ENCODE measurements at places on chromosomes 6 and 20. TPM values are rescaled to one million over a fixed set of nuclear protein-coding genes. Genes with fewer than 3 reads are reported as not detected.

The CRIP3 gene
- not detected for total RNA-seq

The KCNQ5 gene
- total RNA-seq = 2.6 TPM

The REM1 gene
- not detected for total RNA-seq

DNA sequence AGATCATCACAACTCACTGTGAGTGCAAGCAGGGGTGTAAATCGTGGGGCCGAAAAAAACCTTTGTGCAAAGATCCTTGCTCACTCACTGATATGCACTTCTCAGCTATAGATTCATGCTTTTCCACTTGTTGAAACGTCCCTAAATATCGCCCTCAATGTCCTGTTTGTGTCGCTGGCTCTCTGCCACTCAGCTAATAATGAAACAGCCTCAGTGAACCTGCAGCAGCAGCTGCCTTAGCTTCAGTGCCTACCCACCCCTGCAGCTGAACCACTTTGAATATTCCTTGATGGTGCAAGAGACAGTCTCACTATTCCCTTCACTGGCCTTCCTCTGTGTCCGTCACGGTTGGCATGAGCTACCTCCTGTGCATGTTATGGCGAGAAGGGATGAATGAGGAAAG, 128.9 kb upstream of the NAA20 start:
- DNase-seq = no peak

DNA sequence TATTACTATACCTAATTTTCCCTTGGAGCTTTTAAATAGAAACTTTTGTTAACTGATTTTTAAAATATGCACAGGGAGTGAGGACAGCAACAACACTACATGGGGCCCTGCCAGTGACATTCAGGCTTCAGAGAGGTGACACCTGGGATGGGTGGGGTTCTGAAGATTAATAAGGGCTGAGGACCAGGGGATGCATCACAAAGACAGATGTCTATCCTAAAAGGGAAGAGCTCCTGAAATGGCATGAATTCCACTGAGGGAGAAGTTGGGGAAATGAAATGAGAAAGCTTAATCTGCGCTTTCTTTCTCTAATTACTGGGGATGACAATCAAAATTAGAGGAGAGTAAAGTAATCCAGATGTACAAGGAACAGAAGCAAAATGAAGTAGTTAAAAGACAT, 162.8 kb downstream of the BTBD9 start:
- no peak for DNase-seq

Data from activated CD4-positive, alpha-beta T cell treated with anti-CD3 and anti-CD28 coated beads, Interleukin-2, amount 10 ng/mL, durations not matched to agents 7 days and 5 days (primary cell).